ENCODE measurements at places on chromosomes 3 and 15.
A peak's percentile ranks its signal among the peaks of the same experiment; 100 is the strongest.

GRCh38 chr15:63291507-63291906 is 14.1 kb downstream of the APH1B start:
- no peak for DNase-seq

- no peak for DNase-seq
These were observed 239.4 kb upstream of the THRB start for GRCh38 chr3:24734019-24734418.

GRCh38 chr3:24174614-24175013 is 229.5 kb downstream of the NR1D2 start:
- no peak for DNase-seq

DNA sequence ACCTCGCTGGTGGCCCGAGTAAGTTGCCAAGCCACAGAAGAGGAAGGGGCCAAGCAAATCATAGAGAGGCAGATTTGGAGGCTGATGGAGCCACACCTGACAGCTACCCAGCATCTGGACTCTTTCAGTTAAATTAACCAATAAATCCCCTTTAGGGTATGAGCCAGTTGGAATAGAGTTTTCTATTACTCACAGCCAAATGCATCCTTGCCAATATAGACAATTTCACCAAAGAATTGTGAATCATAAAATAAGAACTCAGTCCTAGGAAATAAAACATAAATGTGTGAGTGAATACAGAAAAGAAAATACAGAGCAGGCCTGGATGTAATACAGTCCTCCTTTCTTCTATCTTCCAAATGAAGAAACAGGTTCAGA is 161.6 kb upstream of the ANKRD28 start:
- no peak for DNase-seq

DNA sequence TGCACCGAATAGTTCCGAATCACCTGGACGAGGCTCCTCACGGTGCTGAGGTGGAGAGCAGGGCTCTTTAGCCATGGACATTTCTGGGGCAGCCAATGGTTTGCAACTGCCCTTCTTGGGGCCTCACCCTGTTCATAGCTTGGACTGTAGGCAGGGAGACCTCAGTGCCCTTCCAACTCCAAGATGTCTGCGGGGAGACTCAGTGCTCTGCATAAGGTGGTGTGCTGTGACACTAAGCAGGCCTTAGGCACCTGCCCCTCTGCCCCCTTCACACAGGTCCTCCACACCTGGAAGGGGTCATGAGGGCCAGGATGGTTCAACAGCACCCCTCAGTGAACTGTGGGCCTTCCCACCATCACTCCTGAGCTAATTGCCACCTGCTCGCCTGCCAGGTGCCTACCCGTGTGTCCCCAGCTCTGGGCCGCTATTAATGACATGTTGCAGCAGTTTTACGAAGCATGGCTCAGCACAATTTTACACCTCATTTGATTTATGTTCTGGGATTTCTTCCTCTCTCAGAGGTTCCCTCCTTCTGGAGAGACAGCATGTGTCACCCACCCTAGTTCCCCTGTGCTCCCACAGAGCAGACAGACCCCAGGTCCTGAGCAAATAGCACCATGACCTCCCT is 101.2 kb upstream of the SMAD3 start:
- no peak for DNase-seq

- DNase-seq, result no peak
These were observed 138.3 kb upstream of the PTPRG start for GRCh38 chr3:61422945-61423673.

GRCh38 chr15:63501256-63502089 is 2.9 kb upstream of the USP3 start:
- no peak for DNase-seq

- no peak for DNase-seq
These were observed at the start of gene UBA7 for GRCh38 chr3:49813497-49814174. Gene UBA7 (minus strand): TSS chr3:49813953. CDS start chr3:49813787, 166 bp downstream.

- DNase-seq, result peak; percentile 8
These were observed 680 bp downstream of the GOLIM4 start for GRCh38 chr3:168094877-168095610.

DNA sequence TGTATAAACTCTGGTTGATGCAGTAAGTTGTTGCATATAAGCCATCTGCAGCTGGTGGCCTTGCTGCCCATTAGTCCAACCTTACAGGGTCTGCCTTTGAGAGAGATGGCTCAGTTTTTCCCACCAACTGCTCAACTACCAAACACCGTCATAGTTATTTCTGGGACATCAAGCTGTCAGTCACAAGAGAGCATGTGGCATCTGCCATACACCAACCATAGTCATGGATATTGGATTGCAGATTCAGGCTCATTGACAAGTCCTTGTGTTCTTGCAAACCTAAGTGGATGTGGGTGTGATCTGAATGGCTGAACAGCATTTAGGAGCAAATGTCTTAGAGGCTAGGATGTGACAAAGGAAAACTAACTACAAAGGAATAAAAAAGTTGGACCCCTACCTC is 137.6 kb downstream of the ADAMTS17 start:
- DNase-seq, result no peak

- DNase-seq, result no peak
These were observed 309.9 kb upstream of the RASGRP1 start for GRCh38 chr15:38874464-38874863.

All from NCI-H748 treated with DMSO at 0.1 percent for 48 hours (cell line).